ENCODE measurements at places on chromosomes 7 and 10.

GRCh38 chr10:75617485-75618155 lies 186.2 kb downstream of the LRMDA start:
- H3K4me3 ChIP-seq = no peak overlapping the region
- H3K4me1 ChIP-seq = no peaks in the 10 kb centered on the region
- no peak for DNase-seq
- H3K27me3 ChIP-seq = peaks cover 31% of the 10 kb centered on the region
- H3K36me3 ChIP-seq = no peaks in the 10 kb centered on the region

GRCh38 chr7:128425850-128426249 lies 16.1 kb upstream of the IMPDH1 start:
- peaks cover 14% of the 10 kb centered on the region for H3K27me3 ChIP-seq
- peak; percentile 85 for DNase-seq
- no peak overlapping the region for H3K4me3 ChIP-seq
- no peak overlapping the region for H3K27ac ChIP-seq

DNA sequence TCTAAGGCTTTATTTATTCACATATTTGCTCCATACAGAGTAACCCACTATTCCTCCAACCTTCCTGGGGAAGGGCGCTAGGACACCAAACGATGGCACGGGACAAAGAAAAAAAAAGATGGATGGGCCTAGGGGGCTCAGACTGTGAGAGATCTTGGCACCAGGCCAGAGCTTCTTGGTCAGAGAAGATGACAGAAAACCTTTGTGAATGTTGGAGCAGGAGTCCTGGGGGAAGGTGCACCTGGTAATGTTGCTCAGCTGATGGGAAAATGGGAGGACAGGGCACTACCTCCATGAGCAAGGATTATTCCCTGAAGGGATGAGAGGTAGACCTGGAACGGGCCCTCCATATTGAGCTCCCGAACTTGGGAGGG lies 1.4 kb upstream of the SH3PXD2A start:
- H3K36me3 ChIP-seq = no peaks in the 10 kb centered on the region
- no peak overlapping the region for H3K27ac ChIP-seq
- DNase-seq = no peak

GRCh38 chr10:110174201-110174600 lies 33.2 kb upstream of the MXI1 start:
- peaks cover 71% of the 10 kb centered on the region for H3K27me3 ChIP-seq
- no peak overlapping the region for H3K27ac ChIP-seq
- DNase-seq = no peak

DNA sequence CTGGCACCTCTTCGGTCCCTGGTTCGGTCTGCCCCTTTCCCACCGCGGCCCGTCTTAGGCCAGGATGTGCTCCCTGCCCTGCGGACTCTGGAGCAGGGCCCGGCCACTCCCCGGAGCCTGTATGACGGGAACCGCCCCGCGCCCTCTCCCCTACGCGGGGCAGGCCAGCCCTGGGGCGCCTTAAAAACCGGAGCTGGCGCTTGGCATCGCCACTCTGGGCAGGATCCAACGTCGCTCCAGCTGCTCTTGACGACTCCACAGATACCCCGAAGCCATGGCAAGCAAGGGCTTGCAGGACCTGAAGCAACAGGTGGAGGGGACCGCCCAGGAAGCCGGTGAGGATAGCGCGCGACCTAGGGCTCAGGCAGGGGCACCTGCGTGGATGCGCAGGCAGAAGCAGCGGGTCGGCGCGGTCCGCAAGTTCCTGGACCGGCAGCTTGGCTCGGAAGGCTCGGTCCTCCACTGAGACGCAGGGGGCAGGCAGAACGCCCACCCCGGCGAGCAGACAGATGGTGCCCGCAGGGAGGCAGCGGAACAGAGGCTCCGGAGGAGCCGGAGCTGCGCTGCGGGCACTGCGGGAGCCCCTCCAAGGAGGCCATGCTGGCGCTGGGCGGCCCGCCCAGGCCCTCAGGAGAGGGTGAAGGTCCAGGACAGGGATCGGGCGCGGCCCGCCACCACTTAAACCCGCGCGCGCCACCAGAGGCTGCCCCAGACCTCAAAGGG lies at the start of gene ADIRF:
ADIRF (plus strand) TSS at position 212 of the 723 bp plus-strand sequence; CDS start at position 275, 63 bp downstream.
- H3K36me3 ChIP-seq = no peaks in the 10 kb centered on the region
- peaks cover 44% of the 10 kb centered on the region for H3K4me1 ChIP-seq
- peak; percentile 52 for DNase-seq
- no peak within 1 kb of the TSS for H3K27ac ChIP-seq
- H3K27me3 ChIP-seq = peaks cover 7% of the 10 kb centered on the region

- peaks cover 30% of the 10 kb centered on the region for H3K4me1 ChIP-seq
- DNase-seq = no peak
- H3K27ac ChIP-seq = no peak overlapping the region
- peaks cover 13% of the 10 kb centered on the region for H3K36me3 ChIP-seq
Observed at GRCh38 chr7:7720193-7720592, 1.8 kb upstream of the RPA3 start.
